ENCODE measurements at places on chromosomes 6 and 20.

DNA sequence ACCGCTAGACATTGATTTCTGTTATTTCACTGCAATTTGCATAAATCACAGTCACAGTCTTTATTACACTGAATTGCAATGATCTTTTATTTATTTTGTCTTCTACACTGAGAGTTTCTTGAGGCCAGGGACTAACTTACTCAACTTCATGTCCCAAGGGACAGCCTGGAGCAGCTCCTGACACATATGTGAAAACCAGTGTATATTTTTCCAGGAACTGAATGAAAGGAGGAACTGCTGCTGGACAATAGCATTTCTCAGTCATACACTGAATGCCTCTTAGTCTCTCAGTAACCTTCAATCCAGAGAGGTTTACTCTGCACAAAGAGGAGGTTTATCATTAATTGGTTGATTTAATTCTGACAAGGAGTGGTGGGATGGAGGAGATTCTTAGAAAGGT lies 5.9 kb downstream of the F13A1 start:
- no peak for DNase-seq

DNA sequence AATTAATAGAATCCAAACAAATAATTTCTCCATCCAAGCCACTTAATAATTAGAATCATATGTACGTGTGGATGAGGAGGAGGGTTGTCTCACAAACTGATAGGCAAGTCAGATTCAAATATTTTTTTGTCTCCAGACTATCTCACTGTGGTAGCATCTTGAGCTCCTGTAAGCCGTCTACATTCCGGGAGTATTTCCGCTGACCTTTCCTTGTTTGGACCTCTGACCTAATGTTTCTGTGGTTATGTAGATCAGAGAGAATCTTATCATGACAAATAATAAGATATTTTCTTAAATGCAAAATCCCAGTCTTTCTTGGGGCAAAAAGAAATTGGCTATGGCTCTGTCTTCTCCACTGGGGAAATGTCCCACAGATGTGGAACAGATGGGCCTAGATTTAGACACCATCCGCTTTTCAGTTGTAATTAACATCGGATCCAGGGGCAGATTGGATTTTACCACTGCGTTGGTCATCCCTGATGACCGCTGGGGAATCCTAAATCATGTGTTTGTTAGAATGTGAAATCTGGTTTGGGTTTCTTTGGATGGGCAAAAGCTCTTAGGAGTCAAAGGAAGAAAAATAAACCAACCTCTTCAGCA lies 197.1 kb upstream of the RIN2 start:
- no peak for DNase-seq

DNA sequence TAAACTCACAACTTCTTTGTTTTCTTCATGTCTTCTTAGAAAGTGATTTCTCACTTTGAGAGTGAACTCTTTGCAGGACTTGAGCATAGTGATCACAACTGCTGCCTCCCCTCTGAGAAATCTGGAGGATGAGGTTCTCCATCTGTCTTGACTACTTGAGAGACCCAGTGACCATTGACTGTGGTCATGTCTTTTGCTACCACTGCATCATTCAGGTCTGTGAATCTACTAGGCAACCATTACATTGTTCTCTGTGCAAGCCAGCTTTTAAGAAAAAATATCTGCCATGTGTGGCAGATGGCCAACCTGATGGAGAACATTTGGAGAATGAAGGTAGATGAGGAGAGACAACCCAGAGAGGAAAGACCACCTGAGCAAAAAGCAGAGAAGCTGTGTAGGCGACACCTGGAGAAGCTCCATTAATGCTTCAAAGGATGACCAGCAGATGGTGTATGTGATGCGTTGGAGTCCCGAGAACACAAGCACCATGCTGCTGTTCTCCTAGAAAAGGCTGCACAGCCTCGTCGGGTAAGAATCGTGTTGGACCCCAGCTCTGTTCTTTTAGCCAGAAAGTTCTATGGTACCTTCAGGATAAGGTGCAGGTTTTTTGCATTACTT lies 25.1 kb upstream of the TRIM26 start:
- DNase-seq, result no peak

DNA sequence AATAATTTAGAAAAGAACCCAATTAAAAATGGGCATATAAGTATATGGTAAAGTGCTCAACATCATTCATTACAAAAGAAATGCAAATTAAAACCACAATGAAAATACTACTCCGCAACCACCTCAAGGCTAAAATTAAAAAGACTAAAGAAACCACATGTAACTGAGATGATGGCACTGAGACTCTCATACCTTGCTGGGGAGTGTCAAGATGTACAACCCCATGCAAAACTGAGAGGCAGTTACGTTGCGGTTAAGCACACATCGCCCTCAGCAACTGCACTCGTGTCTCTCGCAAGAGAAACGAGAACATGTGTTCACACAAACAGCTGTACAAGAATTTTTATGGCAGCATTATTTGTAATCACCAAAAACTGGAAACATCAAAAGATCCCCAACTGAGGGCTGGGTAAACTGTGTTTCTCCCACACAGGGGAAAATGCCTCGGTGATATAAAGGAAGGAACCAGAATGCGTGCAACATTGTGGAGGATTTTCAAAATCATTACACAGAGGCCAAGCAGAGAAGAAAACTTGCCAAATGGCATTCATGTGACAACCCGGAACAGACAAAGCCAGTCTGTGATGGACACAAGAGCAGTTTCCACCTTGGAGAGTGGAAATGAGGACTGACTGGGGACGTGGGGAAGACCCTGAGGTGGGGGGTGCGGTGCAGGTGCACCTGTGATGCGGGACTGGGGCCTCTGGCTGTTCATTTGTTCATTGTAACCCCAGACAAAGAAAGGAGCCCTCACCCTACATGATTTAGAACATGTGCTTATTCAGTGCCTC lies 144.9 kb downstream of the WDR27 start:
- DNase-seq, result no peak

GRCh38 chr6:126030045-126030444 lies 43.7 kb downstream of the TRMT11 start:
- no peak for DNase-seq

DNA sequence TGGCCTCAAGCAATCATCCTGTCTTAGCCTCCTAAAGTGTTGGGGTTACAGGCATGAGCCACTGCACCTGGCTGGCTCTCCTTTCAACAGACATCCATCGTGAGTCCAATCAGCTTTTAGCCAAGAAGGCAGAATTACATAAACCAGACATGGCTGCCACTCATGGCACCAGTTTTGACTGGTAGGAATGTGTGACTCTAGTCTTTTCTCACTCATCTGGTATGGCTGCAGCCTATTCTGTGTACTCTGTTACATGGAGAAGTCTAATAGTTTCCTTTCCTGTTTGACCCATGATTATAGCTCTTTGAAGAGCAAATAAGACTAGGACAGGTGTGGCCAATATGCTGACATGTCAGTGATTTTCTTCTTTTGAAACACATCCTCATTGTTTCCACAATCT lies 27.0 kb upstream of the RNF144B start:
- DNase-seq, result no peak

GRCh38 chr20:25223179-25223661 lies 24.7 kb upstream of the PYGB start:
- peak; percentile 59 for DNase-seq

DNA sequence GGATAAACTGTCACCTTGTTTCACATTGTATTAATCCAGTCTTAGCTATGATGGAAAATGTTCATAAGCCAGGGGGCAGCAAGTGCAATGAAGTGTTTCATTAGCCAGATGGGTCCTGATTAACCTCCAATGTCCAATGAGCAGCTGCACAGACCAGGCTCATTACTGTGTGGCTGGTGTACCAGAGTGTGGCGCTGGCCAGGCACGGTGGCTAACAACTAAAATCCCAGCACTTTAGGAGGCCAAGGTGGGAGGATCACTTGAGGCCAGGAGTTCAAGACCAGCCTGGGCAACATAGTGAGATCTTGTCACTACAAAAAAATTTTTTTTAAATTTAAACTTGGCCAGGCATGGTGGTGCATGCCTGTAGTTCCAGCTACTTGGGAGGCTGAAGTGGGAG lies 201.7 kb upstream of the FOXQ1 start:
- DNase-seq, result no peak
